ENCODE measurements at places on chromosomes 6 and 20. TPM values are rescaled to one million over a fixed set of nuclear protein-coding genes. Genes with fewer than 3 reads are reported as not detected.

The ABHD16B gene
- total RNA-seq = not detected

The BTN1A1 gene
- not detected for total RNA-seq

The HLA-DMA gene
- total RNA-seq = 12.3 TPM

The BMP7 gene
- total RNA-seq = 0.02 TPM

The NCOA6 gene
- 7.5 TPM for total RNA-seq

GRCh38 chr6:35603326-35604202 is 85.2 kb downstream of the FKBP5 start:
- DNase-seq = peak; percentile 55

DNA sequence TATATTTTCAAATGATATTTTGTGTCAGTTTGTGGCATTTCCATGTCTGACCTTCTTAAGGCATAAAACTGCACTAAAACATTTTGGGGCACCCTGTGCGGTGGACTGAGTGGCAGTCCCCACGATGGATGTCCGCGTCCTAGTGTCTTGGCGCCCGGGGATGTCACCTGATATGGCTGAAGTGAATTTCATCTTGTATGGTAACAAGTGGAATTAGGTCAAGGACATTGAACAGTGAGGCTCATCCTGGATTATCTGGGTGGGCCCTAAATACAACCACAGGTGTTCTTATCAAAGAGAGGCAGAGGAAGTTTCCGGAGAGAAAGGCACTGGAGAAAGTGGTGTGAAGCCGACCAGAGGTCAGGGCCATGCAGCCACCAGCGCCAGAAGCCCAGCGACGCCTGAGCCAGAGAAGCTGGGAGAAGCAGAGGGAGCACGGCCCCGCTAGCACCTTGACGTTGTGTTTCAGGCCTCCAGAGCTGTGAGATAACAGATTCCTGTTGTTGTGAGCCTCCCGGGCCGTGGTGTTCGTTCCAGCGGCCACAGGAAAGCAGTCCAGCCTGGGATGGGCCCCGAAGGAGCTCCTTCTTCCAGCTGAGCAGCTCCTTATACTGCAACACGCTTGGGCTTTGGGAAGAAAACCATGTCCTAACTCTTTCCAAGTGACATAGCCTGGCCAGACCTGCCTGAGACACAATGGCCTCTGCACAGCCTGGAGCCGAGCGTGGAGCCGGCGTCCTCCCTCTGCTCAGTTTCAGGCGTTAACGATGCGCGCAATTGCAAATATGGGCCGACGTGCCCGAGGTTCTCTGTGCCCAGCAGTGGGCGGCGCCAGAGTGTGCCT is 22.5 kb downstream of the THBS2 start:
- DNase-seq = no peak

- DNase-seq = peak; percentile 87
Observed at GRCh38 chr6:160041608-160042007, 72.7 kb downstream of the IGF2R start.

DNA sequence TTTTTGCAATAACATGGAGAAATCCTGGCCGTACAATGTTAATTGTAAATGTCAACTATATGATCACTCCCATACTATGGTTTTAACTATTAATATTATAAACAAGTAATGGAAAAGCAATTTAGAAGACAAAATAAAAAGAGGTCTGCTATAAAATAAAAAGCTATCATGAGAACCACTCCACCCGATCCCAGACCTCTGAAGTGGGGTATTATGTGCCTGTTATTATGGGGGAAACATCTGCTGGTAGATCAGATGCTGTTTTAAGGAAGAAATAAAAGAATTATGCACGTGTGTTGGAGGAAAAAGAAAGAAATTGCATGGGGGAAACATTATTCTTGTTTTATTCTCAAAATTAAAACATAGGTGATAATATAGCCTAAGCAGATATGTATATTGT is 615.7 kb upstream of the ARID1B start:
- DNase-seq = no peak

GRCh38 chr20:23241416-23241815 is 109.2 kb upstream of the NXT1 start:
- no peak for DNase-seq

DNA sequence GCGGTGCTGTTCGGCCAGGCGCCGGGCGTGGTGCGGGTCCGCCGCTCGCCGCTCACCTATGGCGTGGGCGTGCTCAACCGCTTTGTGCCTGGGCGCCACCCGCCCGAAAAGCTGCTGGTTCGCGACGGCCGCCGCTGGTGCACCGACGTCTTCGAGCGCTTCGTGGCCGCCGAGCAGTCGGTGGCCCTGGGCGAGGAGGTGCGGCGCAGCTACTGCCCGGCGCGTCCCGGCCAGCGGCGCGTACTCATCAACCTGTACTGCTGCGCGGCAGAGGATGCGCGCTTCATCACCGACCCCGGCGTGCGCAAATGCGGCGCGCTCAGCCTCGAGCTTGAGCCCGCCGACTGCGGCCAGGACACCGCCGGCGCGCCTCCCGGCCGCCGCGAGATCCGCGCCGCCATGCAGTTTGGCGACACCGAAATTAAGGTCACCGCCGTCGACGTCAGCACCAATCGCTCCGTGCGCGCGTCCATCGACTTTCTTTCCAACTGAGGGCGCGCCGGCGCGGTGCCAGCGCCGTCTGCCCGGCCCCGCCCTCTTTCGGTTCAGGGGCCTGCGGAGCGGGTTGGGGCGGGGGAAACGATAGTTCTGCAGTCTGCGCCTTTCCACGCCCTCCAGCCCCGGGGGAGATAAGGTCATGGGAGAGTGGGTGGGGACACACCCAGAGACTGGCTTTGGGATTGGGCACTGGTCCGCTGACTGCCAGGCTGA is 15.7 kb downstream of the ADISSP start:
- DNase-seq = no peak

- DNase-seq = no peak
Observed at GRCh38 chr20:18091623-18092022, 33.9 kb upstream of the OVOL2 start.

Measured in M059J (cell line).